ENCODE measurements at places on chromosomes 5 and 9.

- DNase-seq = no peak
Observed at GRCh38 chr5:68315679-68316271, 100.2 kb downstream of the PIK3R1 start.

- no peak for DNase-seq
Observed at GRCh38 chr5:67453111-67453905, 256.7 kb upstream of the CD180 start.

DNA sequence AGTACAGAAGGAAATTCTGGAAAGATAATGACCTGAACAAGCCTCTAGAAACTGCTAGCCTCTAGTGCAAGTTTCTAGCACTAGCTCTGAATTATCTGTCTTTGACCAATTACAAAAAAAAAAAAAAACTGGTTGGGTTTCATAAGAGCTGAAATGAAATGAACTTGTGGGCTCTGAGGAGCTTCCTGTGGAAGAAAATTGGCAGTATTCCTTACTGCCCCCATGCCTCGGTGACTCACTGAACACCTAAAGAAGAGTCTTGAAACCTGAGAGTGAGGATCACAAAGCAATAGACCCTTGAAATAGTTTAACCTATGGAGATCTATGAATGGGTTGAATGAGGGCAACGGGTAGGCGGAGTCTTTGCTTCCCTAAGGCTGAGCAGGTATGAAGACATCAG, 263.6 kb upstream of the RASA1 start:
- DNase-seq = no peak

- DNase-seq = no peak
Observed at GRCh38 chr9:126232461-126232860, 94.2 kb upstream of the MVB12B start.

GRCh38 chr5:36367524-36367923, 65.8 kb upstream of the RANBP3L start:
- DNase-seq = no peak
